ENCODE measurements at places on chromosomes 13 and 19.

- DNase-seq = no peak
Observed at GRCh38 chr19:44623626-44624025, 10.3 kb downstream of the IGSF23 start.

DNA sequence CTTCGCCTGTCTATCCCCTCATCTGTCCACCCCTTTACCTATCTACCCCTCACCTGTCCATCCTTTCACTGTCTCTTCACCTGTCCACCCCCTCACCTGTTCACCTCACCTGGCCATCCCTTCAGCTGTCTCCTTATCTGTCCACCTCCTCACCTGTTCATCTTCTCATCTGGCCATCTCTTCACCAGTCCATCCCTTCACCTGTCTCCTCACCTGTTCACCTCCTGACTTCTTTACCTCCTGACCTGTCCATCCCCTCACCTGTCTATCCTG lies 13.2 kb upstream of the KANK2 start:
- DNase-seq = no peak

DNA sequence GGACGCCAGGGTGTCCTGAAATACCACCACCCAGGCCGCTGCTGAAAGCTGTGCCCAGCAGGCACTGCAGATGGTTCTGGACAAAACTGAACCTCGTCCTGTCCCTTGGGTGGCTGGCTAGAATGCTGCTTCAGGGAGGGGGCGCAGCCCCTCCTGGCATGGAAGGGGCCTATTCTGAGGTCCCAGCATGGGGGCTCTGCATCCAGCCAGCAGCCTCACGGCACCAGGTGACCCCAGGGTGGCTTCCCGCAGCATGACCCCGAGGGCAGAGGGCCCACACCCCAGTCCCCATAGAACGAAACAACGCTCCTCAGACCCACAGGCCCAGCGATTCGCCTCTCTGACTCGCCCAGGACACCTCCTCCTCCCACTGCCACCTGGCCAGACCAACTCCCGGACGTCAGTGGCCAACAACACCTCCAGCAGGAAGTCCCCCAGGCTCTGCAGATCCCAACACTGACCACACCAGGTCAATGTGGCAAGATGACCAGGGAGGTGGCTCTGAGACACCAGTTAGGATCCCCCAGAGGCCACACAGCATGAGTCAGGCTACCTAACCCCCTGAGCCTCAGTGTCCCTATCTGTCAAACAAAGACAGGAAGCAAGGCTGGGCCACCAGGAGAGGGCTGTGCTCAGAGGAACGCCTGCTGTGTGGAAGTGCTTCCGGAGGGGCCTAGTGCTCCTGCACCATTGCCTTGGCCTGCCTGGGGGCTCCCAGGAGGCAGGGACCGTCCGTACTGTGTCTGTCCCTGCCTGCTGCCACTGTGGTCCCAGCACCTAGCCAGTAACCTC lies 6.1 kb downstream of the MKNK2 start:
- no peak for DNase-seq

- DNase-seq = no peak
Observed at GRCh38 chr19:14614099-14614412, 31.2 kb downstream of the CLEC17A start.

DNA sequence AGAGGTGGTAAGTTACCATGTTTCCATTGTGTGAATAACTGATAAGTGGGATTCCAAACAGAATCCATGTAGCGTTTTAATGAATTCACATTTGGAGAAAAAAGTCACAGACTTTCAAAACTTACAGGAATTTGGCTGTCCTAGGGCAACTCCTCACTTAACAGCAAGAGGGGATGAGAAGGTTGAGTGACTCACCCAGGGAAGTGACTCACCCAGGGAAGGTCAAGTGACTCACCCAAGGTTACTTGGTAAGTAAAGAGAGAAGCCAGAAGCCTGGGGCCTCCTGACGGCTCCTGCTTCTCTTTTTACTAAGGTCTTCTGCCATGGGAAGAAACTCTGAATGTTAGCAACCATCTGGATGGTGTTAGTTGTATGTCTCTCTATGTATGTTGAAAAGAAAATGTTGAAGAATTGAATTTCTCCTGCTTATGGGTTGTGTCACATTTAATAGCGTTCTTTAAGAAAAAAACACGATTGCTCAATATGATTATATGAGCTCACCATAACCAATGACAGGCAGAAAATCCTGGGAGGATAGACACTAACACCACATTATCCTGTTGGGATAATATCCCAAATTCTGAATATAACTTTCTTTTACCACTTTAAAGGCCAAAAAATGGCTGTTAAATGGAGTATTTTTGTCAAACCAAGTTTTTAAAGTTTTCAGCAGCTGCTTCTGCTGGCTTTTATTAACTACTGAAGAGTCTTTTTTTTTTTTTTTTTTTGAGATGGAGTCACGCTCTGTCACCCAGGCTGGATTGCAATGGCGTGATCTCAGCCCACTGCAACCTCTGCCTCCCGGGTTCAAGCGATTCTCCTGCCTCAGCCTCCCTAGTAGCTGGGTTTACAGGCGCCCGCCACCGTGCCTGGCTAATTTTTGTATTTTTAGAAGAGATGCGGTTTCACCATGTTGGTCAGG lies 195.6 kb downstream of the GGACT start:
- no peak for DNase-seq

DNA sequence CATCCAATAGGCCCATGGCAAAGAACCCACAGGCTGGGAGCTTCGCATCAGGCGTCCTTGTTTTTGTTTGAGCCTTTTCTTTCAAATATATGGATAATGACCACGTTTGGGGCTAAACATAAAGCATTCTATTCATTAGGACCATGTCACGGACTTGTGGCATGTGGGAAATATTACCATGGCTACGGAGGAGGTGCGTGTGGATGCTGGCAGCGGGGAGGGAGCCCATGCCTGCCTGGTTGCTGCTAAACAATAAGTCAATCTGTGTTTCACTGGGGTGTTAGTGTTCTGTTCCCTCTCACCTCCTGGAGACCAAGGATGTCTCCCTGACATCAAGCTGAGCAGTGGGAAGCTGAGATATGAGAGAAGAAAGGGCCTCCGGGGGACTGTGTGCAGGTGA lies 121.1 kb downstream of the IRS2 start:
- no peak for DNase-seq

- no peak for DNase-seq
Observed at GRCh38 chr19:36916991-36917390, 859 bp downstream of the ZNF568 start.

DNA sequence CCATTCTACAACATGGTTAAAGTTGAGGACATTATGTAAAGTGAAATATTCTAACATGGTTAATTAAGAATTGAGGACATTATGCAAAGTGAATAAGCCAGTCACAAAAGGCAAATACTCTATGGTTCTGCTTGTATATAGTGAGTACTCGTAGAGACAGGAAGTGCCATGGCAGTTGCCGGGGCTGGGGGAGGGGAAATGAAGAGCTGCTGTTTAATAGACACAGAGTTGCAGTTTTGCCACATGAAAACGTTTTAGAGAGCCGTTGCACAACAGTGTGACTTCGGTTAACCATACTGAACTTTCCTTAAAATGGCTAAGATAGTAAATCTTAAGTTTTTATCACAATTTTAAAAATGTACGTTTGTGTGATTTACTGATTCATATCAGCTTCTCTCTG lies 176.9 kb downstream of the SHISA2 start:
- no peak for DNase-seq

DNA sequence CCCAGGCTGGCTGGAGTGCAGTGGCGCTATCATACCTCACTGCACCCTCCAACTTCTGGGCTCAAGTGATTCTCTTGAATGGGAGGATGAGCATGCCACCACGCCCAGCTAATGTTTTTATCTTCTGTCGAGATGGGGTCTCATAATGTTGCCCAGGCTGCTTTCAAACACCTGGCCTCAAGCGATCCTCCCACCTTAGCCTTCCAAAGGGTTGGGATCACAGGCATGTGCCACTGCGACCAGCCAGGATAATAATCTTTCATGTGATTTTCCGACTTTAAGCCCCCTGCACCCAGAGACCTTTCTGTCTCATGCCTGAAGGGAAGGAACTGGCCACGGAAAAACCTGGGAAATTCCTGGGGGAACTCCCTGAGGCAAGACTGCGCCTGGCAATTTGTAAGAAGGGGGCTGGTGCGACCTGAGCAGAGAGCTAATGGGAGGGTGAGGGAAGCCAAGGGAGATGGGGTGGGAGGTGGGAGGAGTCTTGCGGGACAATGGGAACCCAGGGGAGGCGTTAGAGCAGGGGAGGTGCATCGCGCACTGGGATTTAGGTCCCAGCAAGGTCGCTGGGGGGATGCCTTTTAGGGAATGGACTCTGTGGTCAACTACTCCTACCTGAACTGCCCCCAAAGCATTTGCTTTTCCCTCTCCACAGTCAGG lies 1.2 kb upstream of the CCDC124 start:
- DNase-seq = no peak

DNA sequence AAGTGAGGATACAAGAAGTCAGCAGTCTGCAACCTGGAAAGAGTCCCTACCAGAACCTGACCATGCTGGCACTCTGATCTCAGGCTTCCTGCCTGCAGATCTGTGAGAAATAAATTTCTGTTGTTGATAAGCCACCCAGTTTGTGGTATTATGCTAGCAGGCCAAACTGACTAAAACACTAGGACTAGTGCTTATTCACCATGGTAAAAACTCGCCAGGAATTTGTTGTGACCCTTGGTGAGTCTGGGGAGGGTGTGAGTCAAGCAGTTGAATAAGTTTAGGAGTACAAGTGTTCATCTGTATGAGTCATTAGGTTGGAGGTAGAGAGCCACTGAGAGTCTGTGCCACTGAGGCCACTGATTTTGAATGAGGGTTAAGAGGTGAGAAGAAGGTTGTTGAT lies 3.6 kb downstream of the ZIK1 start:
- DNase-seq = no peak

- no peak for DNase-seq
Observed at GRCh38 chr13:80508031-80508430, 167.1 kb upstream of the SPRY2 start.

DNA sequence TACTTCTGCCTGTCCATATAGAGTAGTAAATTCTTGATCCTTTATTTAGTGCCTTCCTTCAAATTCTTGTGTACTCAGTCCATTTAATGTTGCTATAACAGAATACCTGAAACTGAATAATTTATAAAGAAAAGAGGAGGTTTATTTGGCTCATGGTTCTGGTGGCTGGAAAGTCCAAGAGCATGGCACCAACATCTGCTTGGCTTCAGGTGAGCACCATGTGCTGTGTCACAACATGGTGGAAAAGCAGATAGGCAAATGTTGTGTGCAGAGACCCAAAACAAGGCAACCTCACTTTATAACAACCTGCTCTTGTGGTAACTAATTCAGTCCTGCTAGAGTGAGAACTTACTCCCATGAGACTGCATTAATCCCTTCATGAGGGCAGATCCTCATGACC lies 195.3 kb downstream of the LMO7 start:
- no peak for DNase-seq

- DNase-seq = no peak
Observed at GRCh38 chr13:107937848-107938247, 277.5 kb downstream of the LIG4 start.

- DNase-seq = no peak
Observed at GRCh38 chr13:19072543-19072942, 109.1 kb downstream of the TUBA3C start.

GRCh38 chr13:99985241-99985874 lies 3.8 kb downstream of the ZIC2 start:
- DNase-seq = no peak

GRCh38 chr19:58396691-58397532 lies 1.5 kb downstream of the RNF225 start:
- no peak for DNase-seq

DNA sequence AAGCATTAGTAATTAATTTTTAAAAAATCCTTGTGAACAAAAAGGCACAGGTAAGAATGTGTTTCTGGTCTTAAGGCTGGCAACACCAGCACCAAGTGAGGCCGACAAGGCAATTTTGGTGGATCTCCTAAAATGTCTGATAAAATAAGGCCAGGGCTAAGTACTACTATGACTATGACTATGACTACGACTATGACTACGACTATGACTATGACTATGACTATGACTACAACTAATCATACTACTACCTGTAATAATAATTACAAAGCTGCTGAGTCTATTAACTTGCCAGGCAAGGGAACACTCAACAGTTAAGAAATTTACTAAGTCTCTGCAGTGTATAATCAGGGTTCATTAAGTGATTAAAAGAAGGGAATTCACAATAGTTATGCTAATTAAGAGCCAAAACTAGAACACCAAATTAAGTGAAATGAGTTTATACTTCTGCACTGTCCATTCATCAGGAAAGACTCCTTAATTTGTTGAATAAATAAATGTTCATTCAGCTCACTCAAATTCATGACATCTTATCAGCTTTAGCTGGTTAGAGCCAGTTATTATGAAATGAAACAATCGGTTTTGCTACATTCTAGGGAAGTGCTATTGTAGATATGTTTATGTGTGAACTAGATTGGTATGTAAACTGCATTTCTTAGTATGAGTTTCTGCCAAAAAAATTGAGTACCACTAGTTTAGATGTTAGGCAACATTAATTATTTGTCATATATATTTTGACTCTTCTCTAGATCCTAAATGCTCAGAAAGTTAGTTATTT lies 1626.2 kb upstream of the PCDH20 start:
- no peak for DNase-seq

DNA sequence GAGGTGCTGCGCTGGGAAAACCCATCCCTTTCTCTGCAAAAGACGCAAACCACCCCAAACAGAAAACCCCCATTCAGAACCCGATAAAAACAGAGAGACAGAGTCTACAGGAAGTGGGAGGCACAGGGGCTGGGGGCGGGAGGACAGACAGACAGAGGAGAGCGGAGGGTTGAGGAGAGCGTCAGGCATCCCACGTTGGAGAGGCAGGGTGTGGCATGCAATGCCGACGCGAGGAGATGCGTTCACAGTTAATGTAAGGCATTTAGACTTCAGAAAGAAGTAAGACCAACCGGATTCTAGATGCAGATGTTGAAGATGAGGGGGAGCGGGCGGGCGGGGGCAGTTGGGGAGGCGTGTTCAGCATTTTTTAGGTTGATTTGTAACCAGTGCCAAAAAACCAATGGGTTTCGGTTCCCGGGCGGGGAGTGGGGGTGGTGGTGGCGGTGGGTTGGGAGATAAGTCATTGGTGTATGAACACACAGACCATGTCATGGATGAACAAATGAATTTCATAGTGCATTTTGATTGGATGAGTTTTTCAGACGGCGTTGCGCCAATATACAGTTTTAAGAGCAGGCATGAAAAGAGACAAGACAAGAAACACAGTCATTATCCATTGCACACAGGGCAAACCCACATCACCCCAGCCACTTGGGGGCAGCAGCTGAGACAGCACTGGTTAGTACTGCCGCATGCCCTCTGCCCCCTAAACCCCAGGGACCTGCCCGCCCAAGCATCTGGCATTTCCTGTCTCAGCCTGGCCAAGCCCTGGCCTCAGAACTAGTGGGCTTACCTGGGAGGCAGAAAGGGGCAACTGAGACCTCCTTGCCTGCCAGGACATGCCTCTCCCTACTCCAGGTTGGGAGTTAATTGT lies 91.3 kb downstream of the IER2 start:
- no peak for DNase-seq

GRCh38 chr13:75263741-75264407 lies 218.1 kb downstream of the TBC1D4 start:
- DNase-seq = no peak
